A673 (cell line): ENCODE measurements at places on chromosomes 13 and 19. TPM values are rescaled to one million over a fixed set of nuclear protein-coding genes. Genes with fewer than 3 reads are reported as not detected.

SIRT2 gene
- 30.0 and 32.2 TPM in 2 replicates for total RNA-seq

RNF225 gene
- 0.60 and 0.74 TPM in 2 replicates for total RNA-seq

GRCh38 chr13:99473515-99473914 is 27.8 kb upstream of the TM9SF2 start:
- DNase-seq, result no peak

- no peak for DNase-seq
Measured at GRCh38 chr19:51150627-51151026, 8.5 kb downstream of the SIGLEC7 start.

ODAD3 gene
- 0.39 and 1.4 TPM in 2 replicates for total RNA-seq

- DNase-seq, result no peak
Measured at GRCh38 chr19:48561412-48561811, 9.4 kb downstream of the SULT2B1 start.

NKG7 gene
- total RNA-seq, result not detected in 2 replicates

DNA sequence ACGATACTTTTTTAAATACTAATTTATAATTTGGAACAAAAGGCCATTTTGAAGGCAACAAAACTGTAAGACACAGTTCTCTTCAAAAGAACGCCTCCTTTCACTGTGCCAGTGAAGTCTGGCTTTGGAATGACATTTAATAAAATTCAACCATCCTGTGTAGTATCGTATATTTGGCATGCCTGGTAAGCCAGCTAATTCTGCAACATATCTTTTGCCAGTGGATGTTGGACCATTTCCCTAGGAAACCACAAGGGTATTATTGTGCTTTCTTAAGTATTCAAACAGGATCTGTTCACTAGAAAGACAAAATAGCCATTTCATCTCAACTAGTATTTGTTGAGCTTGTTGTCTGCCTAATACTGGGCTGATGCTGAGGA is 111.6 kb downstream of the RGCC start:
- no peak for DNase-seq

HS6ST3 gene
- total RNA-seq, result not detected in 2 replicates

SH2D3A gene
- 0.95 and 1.7 TPM in 2 replicates for total RNA-seq
